ENCODE measurements at places on chromosomes 3 and 15.

DNA sequence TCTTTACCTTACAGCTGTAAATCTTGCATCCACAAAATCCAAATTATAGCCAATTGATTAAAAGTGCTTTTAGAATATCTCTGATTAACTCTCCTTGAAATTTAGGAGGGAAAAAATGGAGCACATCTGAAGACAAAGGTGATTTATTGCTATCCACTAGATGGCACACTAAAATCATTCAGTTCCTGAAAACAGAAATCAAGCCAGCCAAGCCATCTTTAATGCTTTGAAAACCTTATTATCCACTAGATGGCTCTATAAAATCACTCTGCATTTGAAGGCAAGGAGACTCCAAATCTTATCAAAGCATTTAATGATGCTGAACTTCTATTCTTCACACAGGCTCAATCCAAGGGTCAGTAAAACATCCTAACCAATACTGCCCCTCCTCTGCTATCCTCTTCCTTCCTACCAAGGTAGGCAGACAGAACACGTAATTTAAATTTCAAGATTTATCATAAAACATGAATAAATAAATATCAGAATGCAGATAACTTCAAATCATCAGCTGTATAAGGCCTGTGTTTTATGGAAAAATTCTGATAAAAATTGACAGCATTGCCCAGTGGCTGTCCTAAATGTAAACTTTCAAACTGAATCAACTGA is 48.4 kb downstream of the GOLIM4 start:
- H3K4me1 ChIP-seq, result no peaks in the 10 kb centered on the region
- H3K27ac ChIP-seq, result no peak overlapping the region
- no peaks in the 10 kb centered on the region for H3K36me3 ChIP-seq

GRCh38 chr3:146308682-146309081 is 57.8 kb upstream of the PLSCR4 start:
- H3K4me3 ChIP-seq, result no peak overlapping the region
- H3K27ac ChIP-seq, result no peak overlapping the region
- DNase-seq, result no peak
- H3K36me3 ChIP-seq, result no peaks in the 10 kb centered on the region
- no peaks in the 10 kb centered on the region for H3K4me1 ChIP-seq
- H3K27me3 ChIP-seq, result no peaks in the 10 kb centered on the region

GRCh38 chr3:10344944-10345575 is 24.1 kb upstream of the SEC13 start:
- H3K27me3 ChIP-seq, result no peaks in the 10 kb centered on the region
- H3K27ac ChIP-seq, result no peak overlapping the region
- H3K36me3 ChIP-seq, result no peaks in the 10 kb centered on the region

DNA sequence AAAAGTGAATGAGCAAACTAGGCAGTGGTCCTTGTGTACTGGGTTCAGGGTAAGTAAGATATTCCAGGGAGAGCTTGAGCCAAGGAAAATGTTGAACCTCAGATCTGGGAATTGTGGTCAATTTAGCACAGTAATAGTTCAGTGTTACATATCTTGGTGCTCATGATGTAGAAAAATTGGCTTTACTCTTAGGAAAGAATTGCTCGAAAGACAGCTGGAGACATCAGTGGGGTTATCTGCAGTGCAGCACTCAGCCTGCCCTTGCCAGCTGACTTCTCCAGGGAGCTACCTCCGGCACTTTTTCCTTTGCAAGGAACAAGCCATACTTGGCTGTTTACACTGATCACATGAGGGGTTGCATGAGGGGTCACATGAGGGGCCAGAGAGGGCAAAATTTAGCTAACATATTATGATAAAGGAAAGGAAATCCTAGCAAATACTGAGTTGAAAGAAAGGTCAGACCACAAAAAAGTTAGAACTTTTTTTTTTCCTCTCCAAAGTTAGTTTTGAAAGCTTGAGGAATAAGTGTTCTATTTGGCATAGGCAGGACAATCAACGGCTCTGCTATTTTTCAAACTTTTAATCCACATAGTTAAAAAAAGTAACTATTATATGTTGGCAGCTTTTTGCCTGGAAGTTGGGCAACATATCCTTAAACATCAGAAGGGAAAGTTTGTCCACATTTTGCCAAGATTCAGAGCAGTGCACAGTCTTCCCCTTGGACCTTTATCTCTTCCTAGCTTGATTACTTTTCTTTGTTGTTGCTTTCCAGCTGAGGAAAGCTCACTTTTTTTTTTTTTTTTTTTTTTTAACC is 92.4 kb downstream of the COL6A6 start:
- no peak overlapping the region for H3K4me3 ChIP-seq
- DNase-seq, result no peak
- H3K36me3 ChIP-seq, result no peaks in the 10 kb centered on the region
- no peaks in the 10 kb centered on the region for H3K27me3 ChIP-seq
- no peaks in the 10 kb centered on the region for H3K4me1 ChIP-seq
- no peak overlapping the region for H3K27ac ChIP-seq
